GM12865 (cell line): ENCODE measurements at places on chromosomes 1 and 21.

GRCh38 chr21:42737951-42738590 lies 84.7 kb downstream of the PDE9A start:
- DNase-seq: no peak

DNA sequence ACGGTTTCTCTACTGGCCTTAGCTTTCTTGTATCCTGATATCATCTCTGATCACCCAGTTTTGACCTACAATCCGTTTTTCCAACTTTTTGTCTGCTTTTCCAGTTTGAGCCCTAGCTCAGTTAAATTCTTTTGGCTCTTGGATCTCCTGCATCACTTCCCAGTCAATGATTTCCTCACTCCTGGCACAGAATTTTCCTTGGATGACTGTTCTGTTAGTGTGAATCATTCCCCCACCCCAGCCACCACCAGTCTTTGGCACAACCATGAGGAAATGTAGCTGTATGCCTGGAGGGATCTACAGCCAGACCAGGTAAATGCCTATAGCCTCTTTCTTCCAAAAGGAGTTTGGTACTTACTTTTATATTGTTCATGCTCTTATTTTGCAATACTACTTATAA lies 187.2 kb upstream of the PTGFR start:
- DNase-seq: no peak

- no peak for DNase-seq
Measured at GRCh38 chr1:75099581-75099980, 34.6 kb upstream of the LHX8 start.

- no peak for DNase-seq
Measured at GRCh38 chr1:41152622-41153044, 89.5 kb downstream of the SCMH1 start.

DNA sequence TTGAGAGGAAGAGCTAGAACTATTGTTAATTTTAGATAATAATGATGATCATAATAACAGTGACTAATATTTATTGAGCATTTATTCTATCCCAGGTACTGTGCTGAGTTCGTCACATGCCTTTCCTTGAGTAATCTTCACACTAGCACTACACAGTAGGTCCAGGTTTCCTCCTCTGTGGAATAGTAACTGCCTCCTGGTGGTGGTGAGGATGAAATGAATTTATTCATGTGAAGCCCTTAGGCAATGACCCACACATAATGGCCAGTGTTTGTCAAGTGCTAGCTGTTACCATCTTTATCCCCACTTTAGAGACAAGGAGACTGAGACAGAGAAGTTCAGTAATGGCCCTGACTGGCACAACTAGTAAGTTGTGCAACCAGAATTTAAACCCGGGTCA lies 5.9 kb downstream of the NIPAL3 start:
- no peak for DNase-seq

- no peak for DNase-seq
Measured at GRCh38 chr1:96472471-96472870, 249.1 kb upstream of the PTBP2 start.

GRCh38 chr1:64675718-64676345 lies 69.0 kb upstream of the RAVER2 start:
- DNase-seq: peak; percentile 16

- no peak for DNase-seq
Measured at GRCh38 chr1:87148661-87149060, 180.0 kb upstream of the LMO4 start.

DNA sequence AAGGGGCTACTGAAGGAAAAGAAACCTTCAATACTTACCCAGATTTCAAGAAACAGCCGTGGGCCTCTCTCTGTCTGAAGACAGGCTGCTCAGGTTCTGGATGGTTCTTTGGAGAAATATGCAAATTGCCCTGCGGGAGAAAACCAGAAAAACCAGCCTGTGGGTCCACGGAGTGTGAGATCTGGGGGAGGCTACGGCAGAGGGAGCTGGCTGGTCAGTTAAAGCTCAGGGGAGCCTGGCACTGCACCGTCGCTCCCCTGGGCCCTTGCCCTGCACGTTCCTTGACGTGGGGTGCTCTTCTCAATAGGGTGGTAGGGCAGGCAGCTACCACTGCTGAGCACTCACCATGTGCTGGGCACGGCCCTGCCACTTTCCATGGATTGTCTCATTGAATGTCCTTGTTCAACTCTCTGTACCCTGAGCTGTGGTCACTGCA lies 12.7 kb downstream of the TMCO4 start:
- DNase-seq: no peak

- DNase-seq: no peak
Measured at GRCh38 chr21:46551636-46552241, 53.1 kb downstream of the S100B start.

- peak; percentile 48 for DNase-seq
Measured at GRCh38 chr1:43769350-43769908, 62.1 kb downstream of the ST3GAL3 start.

GRCh38 chr1:154741741-154742495 lies 128.2 kb downstream of the KCNN3 start:
- DNase-seq: no peak

DNA sequence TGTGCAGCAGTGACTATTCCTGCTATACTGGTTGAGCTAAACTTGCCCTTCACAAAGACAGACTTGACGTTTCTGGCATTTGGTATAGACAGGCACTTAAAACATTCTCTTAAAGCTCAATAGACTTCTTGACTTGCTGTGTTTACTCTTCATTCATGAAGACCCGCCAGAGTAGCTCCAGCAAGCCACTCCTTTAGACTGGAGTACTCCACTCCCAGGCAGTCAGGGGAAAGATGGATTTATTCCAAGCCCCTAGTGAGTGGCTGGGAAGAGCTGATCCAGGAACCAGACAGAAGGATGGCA lies 70.7 kb downstream of the EVA1C start:
- no peak for DNase-seq

DNA sequence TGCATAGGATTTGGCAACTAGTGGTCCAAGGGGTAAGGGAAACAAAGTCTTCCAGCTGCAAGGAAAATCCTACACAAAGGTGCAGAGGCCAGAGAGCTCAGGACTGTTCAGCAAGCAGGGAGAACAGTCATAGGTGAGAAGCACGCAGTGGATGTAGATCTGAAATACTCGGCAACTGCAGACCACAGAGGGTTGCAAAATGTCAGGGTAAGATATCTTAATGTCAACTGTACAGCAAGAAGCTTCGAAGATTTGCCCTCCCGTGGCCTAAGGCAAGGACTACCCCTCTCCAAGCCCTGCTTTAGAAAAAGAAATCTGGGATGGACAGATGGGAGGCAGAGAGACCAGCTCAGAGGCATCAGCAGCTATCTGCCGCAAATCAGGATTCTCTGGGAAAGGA lies 153.4 kb upstream of the IRF2BP2 start:
- DNase-seq: no peak

- DNase-seq: no peak
Measured at GRCh38 chr1:21496886-21497285, 12.3 kb upstream of the ALPL start.

- no peak for DNase-seq
Measured at GRCh38 chr1:226748306-226748705, 9.2 kb upstream of the ITPKB start.

GRCh38 chr1:203516184-203516583 lies 22.2 kb downstream of the OPTC start:
- DNase-seq: no peak

DNA sequence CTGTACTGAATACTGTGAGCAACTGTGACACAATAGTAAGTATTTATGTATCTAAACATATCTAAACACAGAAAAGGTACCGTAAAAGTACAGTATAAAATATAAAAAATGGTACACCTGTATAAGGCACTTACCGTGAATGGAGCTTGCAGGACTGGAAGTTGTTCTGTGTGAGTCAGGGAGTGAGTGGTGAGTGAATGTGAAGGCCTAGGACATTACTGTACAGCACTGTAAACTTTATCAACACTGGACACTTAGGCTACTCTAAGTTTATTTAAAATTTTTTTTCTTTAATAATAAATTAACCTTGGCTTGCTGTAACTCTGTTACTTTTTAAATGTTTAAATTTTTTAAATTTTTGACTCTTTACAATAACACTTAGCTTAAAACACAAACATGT lies 24.5 kb upstream of the SHCBP1L start:
- DNase-seq: no peak

- DNase-seq: no peak
Measured at GRCh38 chr1:109488201-109488600, 4.5 kb downstream of the ATXN7L2 start.

GRCh38 chr1:2078170-2078569 lies 28.0 kb downstream of the PRKCZ start:
- no peak for DNase-seq

- DNase-seq: no peak
Measured at GRCh38 chr1:23461050-23461449, 22.9 kb downstream of the ASAP3 start.

- DNase-seq: no peak
Measured at GRCh38 chr1:53693773-53694717, 44.9 kb downstream of the GLIS1 start.

- DNase-seq: no peak
Measured at GRCh38 chr1:112818990-112819689, 104.0 kb upstream of the PPM1J start.

GRCh38 chr1:226149806-226150205 lies 36.7 kb downstream of the ACBD3 start:
- no peak for DNase-seq

DNA sequence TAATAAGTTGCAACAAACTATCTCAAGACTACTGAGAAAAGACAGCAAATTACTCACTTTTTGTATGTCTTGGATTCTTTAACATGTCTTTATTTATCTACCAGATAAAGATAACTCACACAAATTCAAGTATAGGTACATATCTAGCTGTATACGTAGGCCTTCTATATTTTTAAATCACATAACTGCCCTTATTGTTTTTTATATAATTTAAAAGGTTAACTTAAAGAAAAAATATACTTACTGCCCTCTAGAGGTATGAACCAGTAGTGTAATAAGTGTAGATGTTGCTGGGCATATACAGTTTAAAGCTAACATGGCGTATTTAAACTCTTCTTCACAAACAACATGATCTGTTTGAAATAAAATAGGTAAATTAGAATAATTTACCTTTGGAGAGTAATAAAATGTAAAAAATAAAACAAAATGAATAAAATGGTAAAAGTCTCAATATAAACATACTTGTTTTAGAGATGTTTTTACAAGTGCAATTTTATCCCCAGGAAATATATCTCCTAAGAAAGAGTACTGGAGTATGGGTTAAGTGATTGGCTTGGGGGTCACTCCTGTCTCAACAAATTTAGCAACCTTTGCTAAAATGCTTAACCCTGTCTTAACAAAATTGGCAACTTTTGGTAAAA lies 235.2 kb downstream of the KCNT2 start:
- DNase-seq: peak; percentile 38
